Stimulated activated CD4-positive, alpha-beta T cell treated with anti-CD3 and anti-CD28 coated beads, Interleukin-12 subunit alpha, Interleukin-12 subunit beta, amount 100 ng/mL, for 48 hours (primary cell): ENCODE measurements at places on chromosomes 13 and 19.

DNA sequence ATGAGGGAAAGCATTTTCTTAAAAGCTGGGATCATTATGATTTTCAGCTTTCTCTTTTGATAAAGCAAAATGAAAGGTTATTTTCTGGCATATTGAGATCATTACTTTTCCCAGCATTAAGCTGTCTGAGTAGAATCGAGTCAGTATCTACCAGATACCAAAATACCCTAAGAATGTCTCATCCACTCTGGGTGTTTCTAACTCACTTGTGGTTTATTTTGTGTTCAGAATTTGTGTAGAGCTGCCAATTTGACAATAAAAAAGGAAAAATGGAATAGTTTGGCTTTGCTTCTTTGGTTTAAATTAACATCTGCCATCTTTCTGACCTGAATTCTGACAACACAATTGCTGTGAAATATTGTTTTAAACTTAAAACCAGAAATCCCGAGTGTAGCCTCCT is 438.7 kb upstream of the ARGLU1 start:
- no peak for DNase-seq

- DNase-seq = no peak
Measured at GRCh38 chr13:112692104-112692503, 2.3 kb downstream of the ATP11A start.

DNA sequence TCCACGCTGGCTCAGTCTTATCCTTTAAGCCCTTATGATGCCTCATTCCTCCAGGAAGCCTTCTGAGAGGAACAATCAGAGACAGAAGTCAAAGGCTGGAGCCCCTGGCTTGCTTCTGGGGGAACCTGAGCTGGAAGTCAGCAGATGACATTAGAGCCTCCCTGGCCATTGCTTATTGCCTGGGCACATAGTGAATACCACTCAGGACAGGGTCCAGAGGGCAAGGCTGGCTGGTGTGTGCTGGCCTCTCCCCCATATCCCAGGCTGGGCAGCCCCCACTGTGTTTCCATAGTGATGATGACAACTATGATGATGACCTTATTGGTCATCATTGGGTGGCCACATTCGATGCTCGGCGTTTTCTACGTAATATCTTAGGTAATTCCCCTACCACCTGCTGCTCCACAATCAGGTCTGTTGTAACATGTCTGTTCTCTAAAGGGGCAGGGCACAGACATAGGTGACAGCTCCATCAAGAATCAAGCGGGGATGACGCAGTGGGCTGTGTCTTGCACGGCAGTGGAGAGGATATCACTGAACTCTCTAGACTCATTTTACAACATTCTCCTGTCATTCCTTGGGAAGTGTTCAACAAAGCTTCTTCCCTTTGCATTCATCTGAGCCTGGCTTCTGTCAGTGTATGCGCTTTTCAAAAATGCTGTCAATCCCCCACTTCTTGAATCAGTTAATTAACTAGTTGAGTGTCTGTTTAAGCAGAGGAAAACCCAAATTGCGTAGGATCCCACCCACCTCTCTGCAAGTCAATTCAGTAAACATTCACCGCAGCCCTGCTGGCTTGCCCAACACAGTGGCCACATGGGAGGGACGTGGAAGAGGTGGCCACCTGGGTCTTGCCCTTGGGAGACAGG is 89.4 kb upstream of the TSHZ3 start:
- DNase-seq = no peak

DNA sequence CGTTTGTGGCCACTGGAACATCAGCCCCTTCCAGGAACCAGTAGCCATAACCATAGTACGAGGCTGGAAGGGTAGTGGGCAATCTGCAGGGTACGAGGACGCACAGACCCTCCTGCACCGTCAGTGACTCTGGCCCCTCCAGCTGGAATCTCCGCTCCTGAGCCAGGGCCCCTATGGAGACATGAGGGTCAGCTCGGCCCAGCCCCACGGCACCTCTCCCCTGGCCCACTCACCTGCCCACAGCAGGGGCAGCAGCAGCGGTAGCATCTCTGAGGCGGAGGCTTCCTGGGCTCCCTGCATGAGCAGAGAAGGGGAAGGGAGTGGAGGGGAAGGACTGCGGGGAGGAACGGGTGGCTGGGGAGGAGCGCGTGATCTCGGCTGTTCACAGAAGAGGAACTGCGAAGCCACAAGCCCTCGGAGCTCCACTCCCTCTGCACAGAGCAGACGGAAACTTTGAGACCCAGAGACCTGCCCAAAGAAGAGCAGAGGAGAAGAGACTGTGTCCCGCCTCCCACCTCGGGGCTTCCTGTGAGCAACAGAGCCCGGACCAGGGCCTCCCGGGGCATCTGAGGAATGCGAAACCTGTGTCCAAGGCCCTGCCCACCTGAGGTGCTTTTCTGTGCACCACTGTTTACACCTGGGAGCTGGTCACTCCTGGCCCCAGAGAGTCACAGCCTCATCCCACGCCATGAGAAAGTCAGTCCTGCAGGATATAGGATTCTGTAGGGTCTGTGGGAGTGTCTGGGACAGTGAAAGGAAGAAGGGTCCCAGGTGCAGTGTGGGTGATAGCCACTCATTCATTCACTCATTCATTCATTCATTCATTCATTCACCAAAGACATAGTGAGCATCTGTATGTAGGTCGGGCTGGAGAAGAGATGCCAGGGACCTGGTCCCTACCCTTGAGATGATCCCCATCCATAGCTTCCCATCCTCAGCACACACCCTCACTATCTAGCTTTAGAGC is at the start of gene SIGLEC6:
TSS of gene SIGLEC6 (minus strand) at position 322 of the 967 bp plus-strand sequence. CDS start at position 300, 22 bp downstream.
- no peak for DNase-seq

GRCh38 chr13:54637366-54637765 is 1608.8 kb downstream of the OLFM4 start:
- no peak for DNase-seq

- no peak for DNase-seq
Measured at GRCh38 chr13:87622971-87623370, 48.2 kb upstream of the SLITRK5 start.

DNA sequence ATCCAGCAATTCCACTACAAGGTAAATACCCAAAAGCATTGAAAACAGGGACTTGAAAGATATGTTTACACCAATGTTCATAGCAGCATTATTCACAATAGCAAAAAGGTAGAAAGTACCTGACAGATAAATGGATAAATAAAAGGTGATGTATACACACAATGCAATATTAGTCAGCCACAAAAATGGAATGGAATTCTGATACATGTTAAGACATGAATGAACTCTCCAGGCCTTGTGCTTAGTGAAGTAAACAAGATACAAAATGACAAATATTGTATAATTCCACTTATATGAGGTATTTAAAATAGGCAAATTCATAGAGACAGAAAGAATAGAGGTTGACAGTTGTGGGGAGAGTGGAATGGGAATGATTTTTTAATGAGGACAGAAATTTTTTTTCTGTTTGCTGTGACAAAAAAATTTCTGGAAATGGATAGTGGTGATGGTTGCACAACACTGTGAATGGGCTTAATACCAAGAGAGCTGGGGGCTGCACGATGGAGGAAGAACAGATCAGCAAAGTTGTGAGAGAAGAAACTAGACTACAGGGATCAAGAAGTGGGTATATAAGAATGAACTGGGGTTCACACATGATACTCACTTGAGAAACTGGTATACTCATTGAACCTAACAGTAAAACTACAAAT is 137.2 kb downstream of the MZT1 start:
- DNase-seq = no peak

DNA sequence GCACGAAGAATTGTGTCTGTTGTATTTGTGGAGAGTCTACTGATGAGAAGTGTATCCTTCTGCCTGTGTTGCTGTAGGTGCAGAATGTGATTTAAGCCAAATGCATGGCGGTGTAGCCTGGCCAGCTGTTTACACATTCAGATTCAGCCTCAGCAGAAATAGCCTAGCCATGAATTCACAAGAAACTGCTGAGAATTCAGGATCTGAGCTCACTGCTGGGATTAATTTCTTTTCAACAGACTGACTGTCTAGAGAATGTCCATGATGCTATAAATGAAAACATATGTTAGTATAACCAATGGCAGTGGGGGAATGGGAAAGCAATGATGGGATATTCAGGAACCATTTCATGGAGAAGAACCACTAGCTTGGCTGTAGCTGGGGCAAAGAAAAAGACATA is 77.4 kb upstream of the RNF113B start:
- no peak for DNase-seq

DNA sequence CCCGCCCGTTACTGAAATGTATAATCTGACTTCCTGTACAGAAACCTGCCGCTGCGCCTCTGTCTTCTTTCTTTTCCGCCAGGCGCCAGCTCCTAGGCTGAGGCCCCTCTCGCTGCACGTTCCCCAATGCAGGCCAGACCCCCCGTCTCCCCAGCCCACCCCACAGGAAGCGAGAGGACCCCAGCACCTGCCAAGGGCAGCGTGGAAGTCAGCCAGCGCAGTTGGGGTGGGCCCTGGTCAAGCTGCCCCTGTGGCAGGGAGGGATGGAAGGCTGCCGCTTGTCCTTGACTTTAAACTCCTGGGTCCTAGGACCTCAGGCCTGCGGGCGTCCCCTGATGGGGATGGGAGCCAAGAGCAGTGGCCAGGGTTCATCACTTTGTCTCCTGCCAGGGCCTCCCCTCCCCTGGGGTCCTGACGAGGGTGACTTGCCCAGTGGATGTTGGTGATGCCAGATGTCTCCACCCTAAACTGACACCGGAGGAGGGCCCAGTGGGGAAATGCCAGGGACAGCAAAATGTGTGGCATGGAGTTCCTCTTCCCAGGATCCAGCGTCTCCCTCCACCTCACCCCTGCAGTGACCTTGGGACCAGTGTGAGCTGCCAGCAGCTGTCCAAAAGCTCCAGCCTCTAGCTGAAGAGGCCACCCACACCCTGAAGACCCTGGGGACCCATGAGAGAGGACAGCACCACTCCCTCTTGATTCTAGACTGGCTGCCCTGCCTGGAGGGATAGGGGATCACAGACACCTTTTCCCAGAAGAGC is 8.5 kb upstream of the MARCHF2 start:
- DNase-seq = no peak

- no peak for DNase-seq
Measured at GRCh38 chr13:31967155-31967554, 64.4 kb upstream of the FRY start.

- peak; percentile 23 for DNase-seq
Measured at GRCh38 chr19:39937094-39937720, 2.8 kb upstream of the FCGBP start.

GRCh38 chr13:50069261-50069660 is 54.0 kb downstream of the KCNRG start:
- no peak for DNase-seq
